ENCODE measurements at places on chromosomes 7 and 10.

- DNase-seq, result no peak
Measured at GRCh38 chr10:79430936-79431335, 14.5 kb downstream of the ZCCHC24 start.

GRCh38 chr7:34430456-34430855, 227.6 kb upstream of the NPSR1 start:
- DNase-seq, result no peak

DNA sequence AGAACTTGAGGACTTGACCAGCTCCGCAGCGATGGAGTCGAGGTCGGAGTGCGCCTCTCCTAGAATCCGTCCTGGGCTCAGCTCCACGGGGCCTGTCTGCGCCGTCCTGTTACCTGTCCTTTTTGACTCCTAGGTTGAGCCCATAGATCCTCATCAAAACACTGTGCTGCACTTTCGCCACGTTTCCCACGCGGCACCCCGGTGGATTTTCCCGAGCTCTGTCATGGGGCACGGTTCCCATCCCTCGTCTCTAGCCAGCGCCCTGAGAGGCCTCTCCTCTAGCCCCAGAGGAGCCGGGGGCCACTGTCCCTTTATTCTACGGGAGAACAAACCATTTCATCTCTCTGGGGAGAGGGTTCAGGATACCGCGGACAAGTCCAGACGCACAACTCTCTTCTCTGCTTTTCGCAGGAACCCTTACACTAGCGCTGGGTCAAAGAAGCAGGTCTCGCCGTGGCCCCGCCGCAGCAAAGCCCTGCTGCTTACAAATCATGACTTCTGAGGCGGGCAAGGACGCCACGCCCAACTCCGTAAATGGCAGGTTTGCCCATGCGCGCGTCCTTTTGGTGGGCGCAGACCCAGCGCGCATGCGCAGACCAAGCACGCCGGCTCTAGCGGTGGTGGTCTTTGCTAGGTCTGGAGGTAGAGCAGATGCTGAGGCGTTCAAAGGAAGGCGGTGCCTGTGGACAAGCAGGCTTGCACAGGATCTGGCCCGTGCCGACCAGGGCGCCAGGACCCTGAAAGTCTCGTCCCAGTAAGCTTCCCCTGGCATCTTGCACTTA, 10.3 kb upstream of the ANKRD7 start:
- DNase-seq, result peak; percentile 85

DNA sequence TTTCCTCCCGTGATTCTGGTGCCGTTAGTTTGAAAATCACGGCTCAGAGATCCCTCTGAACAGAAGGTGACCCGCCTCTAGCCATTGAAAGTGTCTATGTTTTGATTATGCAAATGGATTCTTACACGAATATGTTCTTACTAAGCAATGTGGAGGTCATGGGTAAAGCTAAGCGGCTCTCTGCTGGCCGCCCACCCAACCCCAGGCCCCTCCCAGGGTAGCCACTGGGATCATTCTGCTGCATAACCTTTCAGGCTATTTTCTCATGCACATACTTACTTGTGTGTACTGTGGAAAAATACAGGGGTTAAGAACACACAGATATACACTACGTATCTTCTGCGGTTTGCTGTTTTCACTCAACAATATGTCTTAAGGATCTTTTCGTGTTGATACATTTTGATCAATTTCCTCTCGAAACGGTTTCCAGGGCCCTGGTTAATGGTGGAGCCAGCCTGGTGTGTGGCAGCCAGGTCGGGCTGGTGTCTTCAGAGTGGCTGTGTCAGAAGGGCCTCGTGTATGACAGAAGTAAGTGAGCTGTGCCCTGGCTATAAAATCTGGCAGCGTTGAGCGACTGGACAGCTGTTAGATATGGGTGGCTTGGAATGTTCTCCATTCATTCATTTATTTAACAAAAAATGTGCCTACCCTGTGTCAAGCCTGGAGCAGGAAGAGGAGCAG, 29.9 kb downstream of the ZNF783 start:
- no peak for DNase-seq

DNA sequence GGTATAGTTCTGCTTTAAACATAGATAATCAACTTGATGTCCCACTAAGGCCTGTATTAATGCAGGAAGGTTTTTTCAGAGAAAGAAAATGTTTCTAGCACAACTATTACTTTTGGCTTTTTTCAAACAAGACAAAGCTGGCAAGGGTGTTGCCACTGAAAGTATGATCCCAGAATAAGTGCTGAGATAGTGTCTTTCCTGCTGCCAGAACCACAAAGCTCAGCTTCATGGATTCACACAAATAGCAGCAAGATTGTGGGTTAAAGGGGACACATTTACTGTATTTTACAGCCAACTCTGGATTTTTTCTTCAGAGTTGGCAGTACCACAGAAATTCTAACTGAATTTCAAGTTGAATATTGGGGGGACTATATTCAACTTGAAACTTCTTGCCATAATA, 4.3 kb downstream of the NCOA4 start:
- DNase-seq, result no peak

- no peak for DNase-seq
Measured at GRCh38 chr7:130655286-130655685, 13.3 kb downstream of the COPG2 start.

GRCh38 chr10:79286318-79286951, 60.8 kb upstream of the PPIF start:
- peak; percentile 87 for DNase-seq

DNA sequence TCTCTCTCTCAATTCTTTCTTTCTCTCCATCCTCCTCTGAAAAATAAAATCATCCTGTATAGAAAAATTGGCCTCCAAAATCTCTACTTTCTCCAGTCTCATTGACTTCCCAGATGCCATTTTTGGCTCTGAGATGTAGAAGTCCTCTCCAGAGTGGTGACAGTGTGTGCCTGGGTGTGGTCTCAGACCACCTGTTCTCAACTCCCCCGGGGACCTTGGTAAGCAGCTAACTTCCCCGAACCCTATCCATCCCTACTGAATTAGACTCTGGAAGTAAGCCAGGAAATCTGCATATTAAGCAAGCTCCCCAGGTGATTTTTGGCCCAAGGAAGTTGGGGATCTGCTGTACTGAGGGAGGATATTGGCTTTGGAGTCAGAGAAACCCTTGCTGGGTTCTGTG, 120.5 kb downstream of the WDR11 start:
- no peak for DNase-seq

- DNase-seq, result no peak
Measured at GRCh38 chr10:11604865-11605650, 6.4 kb downstream of the USP6NL start.

DNA sequence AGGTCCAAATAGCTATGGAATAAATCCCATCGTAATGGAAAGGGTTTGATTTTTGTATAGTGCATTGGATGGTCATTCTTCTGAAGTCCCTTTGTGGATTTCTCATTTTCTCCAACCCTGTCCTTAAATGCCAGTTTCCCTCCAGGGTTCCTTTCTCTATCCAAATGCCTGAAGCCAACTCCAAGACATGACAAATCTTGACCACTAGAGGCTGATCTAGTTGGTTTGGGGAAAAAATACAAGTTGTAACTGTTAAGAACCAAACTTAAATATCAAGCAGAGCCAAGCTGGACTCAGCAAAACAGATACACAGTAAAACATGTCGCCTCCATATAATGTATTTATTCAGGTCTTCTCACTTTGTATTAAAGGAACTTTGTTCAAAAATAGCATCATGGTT, 28.7 kb downstream of the FRMD4A start:
- no peak for DNase-seq

DNA sequence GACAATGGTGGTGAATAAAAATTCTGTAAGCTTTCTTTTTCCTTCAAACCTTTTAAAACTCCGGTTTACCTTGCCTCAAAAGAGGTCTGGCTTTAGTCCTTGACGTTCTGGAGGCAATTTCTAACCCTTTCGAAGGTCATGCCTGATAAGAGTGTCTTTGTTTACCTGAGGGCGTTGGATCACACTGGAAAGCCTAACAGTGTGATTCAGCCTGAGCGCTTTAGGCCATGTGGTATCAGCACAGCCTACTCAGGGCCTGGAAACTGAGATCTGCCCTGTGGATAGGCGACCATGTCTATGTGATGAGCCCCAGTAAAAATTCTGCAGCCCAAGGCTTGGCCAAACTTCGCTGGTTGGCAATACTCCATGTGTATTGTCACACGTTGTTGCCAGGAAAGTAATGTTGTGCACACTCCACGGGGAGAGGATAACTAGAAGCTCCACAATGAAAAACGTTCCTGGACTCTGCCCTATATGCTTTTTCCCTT, 10.7 kb downstream of the CCDC6 start:
- DNase-seq, result no peak

DNA sequence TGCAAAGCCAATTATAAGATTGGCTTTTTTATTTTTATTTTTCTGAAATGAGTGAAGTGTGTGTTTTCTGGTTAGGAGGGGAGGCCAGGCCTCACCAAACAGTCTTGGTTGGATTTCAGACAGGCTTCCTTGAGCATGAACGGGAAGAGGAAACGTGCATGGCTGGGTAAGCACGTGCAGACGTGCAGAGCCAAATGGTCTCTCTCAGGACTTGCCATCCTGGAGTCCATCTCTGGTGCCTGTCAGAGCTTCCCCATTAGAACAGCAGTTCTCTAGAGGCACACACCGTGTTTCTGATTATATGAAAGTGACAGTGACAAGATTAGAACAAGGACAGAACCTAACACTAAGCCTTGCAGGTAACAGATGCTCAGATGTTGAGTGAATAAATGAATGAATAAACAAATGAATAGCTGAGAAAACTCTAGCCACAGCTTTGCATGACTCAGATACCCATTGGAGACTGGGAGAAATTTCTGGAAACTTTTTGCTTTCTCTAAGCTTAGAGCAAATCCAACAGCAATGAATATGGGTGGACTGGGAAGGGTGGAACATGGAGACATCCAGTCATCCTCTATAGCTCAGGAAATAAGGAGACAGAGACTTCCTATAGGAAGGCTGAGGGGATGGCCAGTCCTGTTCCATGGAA, 11.8 kb upstream of the CALD1 start:
- DNase-seq, result no peak

DNA sequence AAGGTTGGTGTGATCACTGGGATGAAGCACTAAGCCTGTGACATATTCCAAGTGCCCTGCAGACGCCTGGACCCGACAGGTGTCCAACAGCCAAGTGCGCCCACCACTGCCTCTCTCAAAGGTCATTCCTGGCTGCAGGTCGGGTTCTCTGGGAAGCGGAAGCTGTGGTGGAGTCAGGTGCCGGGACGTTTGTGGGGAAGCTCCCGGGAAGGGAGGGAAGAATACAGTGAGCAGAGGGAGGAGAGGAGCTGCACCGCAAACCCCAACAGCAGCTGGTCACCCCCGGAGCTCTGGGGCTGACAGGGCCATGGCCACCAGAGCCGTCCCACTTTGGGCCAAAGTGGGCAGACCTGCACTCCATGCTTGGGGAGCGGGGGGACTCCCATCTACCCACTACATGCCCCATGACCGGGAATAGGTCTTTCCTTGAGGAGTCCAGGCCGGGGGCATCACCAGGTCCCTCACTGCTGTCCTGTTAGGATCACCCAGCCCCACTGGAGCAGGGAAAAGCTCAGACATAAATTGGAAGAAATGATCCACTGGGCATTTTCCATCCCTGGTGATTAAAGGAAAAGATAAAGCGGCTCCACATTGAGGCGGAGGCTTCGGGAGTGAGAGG, 84.5 kb upstream of the PPP2R2D start:
- DNase-seq, result peak; percentile 7

GRCh38 chr7:157565201-157565626, 228.4 kb downstream of the DNAJB6 start:
- DNase-seq, result no peak

DNA sequence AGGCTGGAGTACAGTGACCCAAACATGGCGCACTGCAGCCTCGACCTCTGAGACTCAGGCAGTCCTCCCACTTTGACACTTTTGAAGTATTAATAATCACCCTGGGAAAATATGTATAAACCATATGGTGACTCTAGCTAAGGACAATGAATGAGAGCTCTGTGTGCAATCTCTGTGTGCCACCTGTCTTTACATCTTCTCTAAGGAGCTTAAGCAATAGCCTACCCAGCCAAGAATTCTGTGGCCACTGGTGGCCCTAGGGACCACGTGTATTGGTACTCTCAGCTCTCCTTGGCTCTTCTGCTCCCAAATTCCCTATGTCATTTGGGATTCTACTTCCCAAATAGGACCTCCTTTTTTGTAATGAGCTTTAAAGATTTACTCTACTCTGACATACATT, 23.7 kb downstream of the FGF8 start:
- DNase-seq, result no peak

GRCh38 chr7:102044984-102045673, 227.7 kb downstream of the CUX1 start:
- DNase-seq, result no peak

GRCh38 chr7:98877146-98877545, 1.2 kb upstream of the TRRAP start:
- DNase-seq, result no peak

GRCh38 chr7:35185908-35186731, 67.8 kb downstream of the TBX20 start:
- DNase-seq, result peak; percentile 34

DNA sequence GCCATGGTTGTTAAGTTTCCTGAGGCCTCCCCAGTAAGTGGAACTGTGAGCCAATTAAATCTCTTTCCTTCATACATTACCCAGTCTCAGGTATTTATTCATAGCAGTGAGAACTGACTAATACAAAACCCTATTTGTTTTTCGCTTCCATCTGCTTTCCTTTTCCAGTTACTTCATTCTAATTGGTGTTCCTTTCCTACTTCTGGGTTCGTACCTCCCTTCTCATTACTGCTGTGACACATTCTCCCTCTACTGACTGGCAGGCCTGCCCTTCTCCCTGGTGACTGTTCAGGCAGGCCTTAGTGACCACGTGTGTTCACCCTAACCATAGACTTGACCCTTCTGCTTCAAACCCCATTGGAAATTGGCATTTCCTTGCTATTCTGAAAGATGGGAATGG, 37.7 kb downstream of the MTURN start:
- DNase-seq, result no peak

GRCh38 chr7:1093502-1093843, 5.6 kb downstream of the GPER1 start:
- no peak for DNase-seq

GRCh38 chr7:81801532-81801931, 31.7 kb upstream of the HGF start:
- no peak for DNase-seq

- DNase-seq, result no peak
Measured at GRCh38 chr7:1150400-1151002, 9.5 kb downstream of the ZFAND2A start.

- no peak for DNase-seq
Measured at GRCh38 chr10:78721231-78721630, 347.5 kb upstream of the ZMIZ1 start.

DNA sequence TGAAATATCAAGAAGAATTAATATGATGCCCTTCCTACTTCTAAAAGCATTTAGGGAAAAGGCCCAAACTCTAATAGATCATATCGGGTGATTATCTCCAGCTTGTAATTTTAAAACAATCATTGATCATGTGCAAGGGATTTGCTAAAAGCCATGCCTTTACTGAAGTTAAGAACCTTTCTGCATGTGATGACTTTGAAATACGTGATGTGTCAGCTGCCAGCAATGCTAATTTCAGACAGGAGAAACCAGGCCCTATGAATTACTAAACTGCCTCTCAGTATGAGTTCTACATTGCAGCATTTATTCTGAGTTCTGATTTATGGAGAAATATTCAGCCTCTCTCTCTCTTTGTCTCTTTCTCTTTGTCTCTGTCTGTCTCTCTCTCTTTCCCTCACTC, 203.6 kb upstream of the AKR1E2 start:
- no peak for DNase-seq

- no peak for DNase-seq
Measured at GRCh38 chr7:13988731-13989125, 738 bp downstream of the ETV1 start.

GRCh38 chr7:150746921-150747320, 9.7 kb downstream of the GIMAP5 start:
- no peak for DNase-seq

- DNase-seq, result no peak
Measured at GRCh38 chr10:21813946-21814345, 189.6 kb downstream of the DNAJC1 start.

Measured in stimulated activated CD8-positive, alpha-beta memory T cell treated with anti-CD3 and anti-CD28 coated beads, Interleukin-4, amount 100 ng/mL, for 48 hours (primary cell).